Kidney tubule cell (primary cell): ENCODE measurements at places on chromosomes 4 and X.
A peak's percentile ranks its signal among the peaks of the same experiment; 100 is the strongest.

- no peak for DNase-seq
These were observed 63.4 kb downstream of the HTRA3 start for GRCh38 chr4:8332891-8333331.

GRCh38 chr4:7788694-7789425 is 150.8 kb downstream of the AFAP1 start:
- DNase-seq, result no peak

DNA sequence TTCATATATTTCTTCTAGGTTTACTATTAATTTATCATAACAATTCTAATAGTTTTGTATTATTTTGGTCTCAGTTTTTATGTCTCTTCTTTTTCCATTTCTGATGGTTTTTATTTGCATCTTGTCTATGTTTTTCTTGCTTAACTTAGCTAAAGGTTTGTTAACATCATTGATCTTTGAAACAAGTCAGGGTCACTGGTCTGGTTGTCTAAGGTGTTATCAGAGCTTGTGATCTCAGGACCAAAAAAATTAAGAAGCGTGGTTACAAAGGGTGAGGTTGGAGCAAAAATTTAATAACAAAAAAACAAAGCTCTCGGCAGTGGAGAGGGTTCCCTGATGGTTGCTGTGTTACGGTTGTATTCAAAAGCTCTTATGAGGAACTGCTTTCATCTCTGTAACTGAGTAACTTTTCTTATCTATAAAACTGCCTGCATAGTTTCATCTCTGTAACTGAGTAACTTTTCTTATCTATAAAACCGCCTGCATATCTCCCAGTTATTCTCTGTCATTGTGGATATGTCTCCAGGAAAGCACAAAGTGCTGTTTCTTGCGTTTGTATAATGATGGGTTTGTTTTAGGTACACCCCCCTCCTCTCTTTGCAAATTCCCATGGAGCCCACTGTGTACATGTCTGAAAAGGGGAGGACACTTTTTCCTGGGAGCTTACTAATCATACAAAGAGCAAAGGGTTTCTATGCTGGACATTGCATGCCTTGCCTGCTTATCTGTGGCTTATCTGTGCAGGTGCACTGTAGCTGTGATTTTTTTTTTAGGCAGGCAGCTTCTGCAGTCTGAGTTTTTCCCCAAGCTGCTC is 62.4 kb upstream of the UGT2B15 start:
- peak; percentile 65 for DNase-seq

- DNase-seq, result peak; percentile 8
These were observed 41.4 kb downstream of the CLCN3 start for GRCh38 chr4:169661761-169662160.

DNA sequence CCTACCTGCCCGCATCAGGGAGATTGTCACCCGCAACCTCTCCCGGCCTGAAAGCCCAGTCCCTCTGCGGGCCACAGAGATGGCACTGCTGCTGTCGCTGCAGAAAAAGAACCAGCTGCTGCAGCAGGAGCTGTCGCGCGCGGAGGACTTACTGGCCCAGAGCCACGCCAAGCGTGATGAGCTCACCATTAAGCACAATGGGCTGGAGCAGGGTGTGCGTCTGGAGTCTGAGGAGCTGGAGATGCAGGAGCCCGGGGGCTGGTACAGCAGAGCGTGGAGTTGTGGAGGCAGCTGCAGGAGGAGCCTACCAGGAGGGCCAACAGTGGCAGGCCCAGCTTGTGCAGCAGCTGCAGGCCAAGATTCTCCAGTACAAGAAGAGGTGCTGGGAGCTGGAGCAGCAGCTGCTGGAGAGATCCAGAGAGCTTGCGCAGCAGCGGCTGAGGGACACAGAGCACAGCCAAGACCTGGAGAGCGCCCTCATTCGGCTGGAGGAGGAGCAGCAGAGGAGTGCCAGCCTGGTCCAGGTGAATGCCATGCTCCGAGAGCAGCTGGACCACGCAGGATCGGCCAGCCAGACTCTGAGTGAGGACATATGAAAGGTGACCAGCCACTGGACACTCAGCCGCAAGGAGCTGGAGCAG is 11.3 kb downstream of the SMIM10L2A start:
- DNase-seq, result no peak

DNA sequence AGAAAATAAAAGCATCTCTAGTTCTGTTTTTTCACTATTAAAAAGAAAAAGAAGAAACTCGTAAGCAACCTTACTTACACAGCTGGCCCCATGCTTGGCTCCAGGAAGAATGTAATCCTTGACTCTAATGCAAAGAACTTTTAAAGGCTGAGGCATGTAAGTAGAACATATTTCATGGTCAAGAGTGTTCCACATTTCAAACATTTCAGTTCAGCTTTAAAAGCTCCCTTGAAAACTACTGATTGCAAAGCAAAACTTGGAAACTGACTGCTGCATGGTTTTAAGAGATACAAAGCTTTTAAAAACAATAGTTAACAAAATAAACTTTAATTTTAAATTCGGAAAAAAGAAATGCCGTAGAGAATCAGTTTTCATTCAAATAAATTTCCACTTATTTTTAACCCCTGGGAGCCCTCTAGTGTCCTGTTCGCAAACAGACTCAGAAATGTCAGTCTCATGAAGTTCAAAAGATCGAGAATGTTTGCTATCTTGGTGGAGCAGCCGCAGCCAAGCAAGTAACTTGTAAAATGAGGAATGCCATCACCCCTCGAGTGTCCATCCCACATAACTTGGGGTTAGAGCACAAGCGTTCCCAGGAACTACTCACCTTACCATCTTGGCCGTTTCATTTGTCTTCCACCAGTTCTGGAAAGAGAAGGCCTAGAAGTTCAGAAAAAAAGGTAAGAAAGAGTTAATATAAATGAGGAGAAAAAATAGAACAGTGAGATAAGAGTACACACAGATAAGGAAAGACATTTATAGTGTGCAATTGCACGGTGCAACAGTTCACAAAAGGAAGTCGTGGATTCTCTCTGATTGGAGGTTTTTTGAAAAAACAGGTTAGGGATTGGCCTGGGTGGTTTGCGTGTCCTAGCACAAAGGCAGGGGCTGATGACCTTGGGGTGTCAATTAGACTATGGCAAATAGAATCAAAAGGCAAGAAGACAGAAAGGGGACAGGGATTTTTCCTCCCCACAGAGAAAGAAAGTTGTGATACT is at the start of gene GASK1B:
TSS of gene GASK1B (minus strand) at position 765 of the 998 bp plus-strand sequence. CDS start 1,650 bp downstream, outside the sequence.
- peak; percentile 79 for DNase-seq

- DNase-seq, result peak; percentile 35
These were observed 65.0 kb downstream of the COQ2 start for GRCh38 chr4:83219344-83220331.

GRCh38 chrX:102712216-102712966 is at the start of gene GPRASP2:
TSS of gene GPRASP2 (plus strand) at chrX:102712448. CDS start at chrX:102714870, 2,422 bp downstream.
- DNase-seq, result peak; percentile 18

GRCh38 chr4:96681218-96681617 is 841.3 kb downstream of the PDHA2 start:
- no peak for DNase-seq

DNA sequence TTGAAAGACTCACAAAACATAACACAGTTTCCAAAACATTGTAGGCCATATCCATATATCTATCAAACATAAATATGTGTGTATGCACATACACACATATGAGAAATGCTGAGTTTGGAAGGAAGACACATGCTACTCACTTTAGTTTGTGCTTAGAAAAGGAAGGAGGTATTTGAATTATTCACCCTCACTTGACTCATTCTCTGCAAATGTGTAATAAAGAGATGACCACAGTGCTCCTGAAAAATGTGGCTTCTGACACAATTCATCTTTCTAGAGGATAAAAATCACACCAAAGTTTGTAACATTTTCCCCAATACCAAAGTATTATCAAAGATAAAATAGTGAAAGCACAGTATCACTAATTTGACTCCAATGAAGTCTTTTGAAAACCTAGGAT is 950.1 kb downstream of the FAT4 start:
- DNase-seq, result peak; percentile 53
